ENCODE measurements at places on chromosomes 11 and 22.
A peak's percentile ranks its signal among the peaks of the same experiment; 100 is the strongest.

GRCh38 chr11:123434262-123434661 is 4.2 kb downstream of the GRAMD1B start:
- DNase-seq = peak; percentile 15

- no peak for DNase-seq
Measured at GRCh38 chr22:37232140-37232998, 11.7 kb downstream of the RAC2 start.

GRCh38 chr22:17888855-17889254 is 114.6 kb upstream of the BID start:
- no peak for DNase-seq

- DNase-seq = no peak
Measured at GRCh38 chr22:49848690-49849160, 4.9 kb upstream of the ZBED4 start.

DNA sequence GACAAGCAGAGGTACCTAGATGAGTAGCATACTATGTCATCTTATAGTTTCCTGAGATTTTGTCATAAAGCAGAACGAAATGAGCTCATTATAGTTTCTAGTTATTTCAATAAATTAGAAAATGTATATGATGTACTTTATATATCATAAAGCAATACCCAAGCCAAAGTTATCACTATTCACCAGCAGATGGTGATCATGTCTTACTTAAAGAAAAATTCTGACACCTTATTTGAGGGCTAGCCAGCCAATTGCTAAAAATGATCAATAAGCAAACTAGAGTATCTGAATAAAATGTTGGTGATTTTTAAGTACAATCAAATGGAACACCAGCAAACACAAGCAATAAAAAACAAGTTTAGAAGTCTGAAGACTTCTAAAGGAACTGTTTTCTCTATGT is 44.1 kb downstream of the RSF1 start:
- DNase-seq = peak; percentile 27

DNA sequence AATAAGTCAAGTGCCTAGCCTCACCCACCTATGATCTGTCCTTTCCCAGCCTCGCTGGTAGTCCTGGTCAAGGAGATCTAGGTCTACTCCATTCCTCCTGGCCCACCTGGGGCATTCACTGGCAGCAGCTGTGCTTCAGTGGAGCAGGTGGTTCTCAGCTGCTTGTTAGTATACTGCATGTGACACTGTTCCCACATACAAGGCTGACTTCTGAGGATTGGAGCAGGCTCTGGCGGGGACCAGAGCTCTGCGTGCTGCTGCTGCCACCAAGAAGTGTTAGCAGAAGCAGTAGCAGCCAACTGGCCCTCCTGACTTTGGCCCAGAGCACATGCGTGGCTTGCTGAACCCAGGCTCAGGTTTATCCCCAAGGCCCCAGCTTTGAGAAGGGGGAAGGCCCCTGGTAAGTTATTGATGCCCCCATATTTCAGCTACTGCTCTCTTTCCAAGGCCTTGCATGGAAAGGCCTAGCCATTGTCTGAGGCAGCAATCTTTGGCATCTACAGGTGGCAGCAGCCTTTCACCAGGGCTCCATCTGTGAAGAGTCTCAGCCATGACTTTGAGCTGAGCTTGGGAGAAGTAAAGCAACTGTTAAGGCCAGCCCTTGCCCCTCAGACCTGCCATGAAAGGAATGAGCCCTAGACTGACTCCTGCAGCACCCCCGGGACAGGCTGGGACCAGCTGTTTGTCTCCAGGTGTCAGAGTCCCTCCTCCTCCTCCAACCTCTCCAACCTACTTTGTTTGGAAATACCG is 26.5 kb downstream of the ARHGAP1 start:
- DNase-seq = no peak

- peak; percentile 48 for DNase-seq
Measured at GRCh38 chr11:67270256-67271204, 4.3 kb downstream of the GRK2 start.

GRCh38 chr11:117950301-117950700 is 21.1 kb upstream of the TMPRSS13 start:
- no peak for DNase-seq

GRCh38 chr11:95736809-95737208 is 52.8 kb downstream of the FAM76B start:
- DNase-seq = no peak

DNA sequence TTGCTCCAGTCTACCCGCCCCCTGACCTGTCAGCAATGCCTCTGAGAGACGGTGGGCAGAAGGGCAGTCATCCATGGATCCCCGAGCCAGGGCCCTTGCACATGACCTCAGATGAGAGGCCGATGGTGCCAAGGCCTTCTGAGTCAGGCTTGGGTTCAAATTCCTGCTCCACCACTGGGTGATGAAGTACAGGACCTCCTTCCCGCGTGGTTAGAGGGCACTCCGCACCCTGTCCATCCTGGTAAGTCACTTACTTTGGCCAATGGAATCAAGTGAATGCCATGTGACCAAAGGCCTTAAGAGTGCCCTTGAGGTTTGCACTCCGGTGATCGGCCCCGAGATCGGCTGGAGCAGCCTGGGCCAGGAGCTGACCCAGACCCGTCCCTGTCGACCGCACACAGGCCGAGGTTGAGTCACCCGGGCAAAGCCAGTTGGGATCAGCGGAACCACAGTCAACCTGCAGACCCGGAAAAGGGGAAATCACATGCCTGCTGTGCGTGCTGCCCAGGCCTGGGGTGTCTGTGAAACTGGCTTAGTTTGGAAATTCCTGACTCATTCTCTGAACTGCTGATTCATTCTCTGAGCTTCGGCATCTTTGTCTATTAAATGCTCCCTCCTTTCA is 48.9 kb downstream of the RTL6 start:
- peak; percentile 94 for DNase-seq
